ENCODE measurements at places on chromosomes 16 and 17.
A peak's percentile ranks its signal among the peaks of the same experiment; 100 is the strongest.

DNA sequence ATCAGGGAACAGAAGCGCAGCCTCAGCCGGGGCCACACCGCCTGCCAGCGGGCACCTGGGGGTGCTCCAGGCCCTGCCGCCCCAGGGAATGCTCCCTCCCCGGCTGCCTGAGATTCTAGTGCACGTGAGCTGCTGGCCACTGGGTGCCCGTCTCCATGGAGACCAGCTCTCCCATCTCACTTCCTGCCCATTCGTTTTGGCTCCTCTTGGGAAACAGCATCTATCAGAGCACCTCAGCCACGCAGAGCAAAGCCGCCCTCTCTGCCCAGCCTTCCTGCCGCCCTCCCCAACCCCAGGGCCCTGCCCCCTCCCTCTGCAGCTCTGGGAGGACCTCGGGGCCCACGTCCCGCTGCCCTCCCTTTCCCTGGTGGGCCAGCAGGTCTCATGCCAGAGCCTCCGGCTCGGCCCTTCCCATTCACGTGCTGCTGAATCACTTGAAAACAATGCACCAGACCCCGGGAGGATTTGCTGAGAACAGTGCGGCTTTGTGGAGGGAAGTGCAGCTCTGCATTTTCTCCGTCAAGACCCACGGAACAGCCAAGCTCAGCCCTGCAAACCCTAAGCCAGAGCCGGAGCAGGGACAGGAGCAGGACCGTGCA, 19.4 kb downstream of the CEP295NL start:
- no peaks in the 10 kb centered on the region for H3K27me3 ChIP-seq
- no peak for DNase-seq
- H3K36me3 ChIP-seq = no peaks in the 10 kb centered on the region
- H3K27ac ChIP-seq = no peak overlapping the region
- H3K4me3 ChIP-seq = no peak overlapping the region
- H3K4me1 ChIP-seq = peaks cover 21% of the 10 kb centered on the region

DNA sequence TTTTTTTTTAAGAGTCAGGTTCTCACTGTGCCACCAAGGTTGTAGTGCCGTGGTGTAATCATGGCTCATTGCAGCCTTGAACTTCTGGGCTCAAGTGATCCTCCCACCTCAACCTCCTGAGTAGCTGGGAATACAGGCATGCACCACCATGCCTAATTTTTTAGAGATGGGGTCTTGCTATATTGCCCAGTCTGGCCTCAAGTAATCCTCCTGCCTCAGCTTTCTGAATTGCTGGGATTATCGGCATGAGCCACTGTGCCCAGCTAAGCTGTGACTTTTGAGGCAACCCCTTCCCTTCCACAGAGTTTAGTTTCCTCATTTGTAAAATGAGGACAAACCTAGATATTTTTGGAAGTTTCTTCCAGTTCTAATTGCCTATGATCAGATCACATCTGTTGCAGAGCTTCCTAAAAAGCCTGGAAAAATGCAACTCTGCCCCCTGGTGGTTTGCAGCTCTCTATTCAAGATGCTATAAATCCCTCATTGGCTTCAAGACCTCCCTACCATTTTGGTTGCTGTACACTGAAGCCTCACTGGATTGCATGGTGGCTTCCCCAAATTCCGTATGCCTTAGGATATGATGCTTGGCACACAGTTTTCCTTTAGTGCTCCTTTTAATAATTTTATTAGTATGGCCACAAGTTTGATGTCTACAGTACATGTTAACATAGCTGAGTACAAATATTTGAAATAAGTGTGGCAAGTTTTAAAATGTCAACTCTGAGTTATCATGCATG, 19.3 kb downstream of the GDE1 start:
- no peak overlapping the region for H3K27ac ChIP-seq
- no peak overlapping the region for H3K4me3 ChIP-seq
- H3K27me3 ChIP-seq = no peaks in the 10 kb centered on the region
- H3K4me1 ChIP-seq = no peaks in the 10 kb centered on the region
- peak; percentile 83 for DNase-seq
- H3K36me3 ChIP-seq = peaks cover 19% of the 10 kb centered on the region

GRCh38 chr17:43950554-43950953, 3.2 kb downstream of the PYY start:
- H3K36me3 ChIP-seq = no peaks in the 10 kb centered on the region
- peaks cover 2% of the 10 kb centered on the region for H3K4me1 ChIP-seq
- H3K27me3 ChIP-seq = peaks cover 35% of the 10 kb centered on the region
- H3K27ac ChIP-seq = no peak overlapping the region
- no peak overlapping the region for H3K4me3 ChIP-seq

GRCh38 chr17:58279016-58279711, 1.6 kb downstream of the MPO start:
- H3K27ac ChIP-seq = no peak overlapping the region
- H3K27me3 ChIP-seq = peaks cover 22% of the 10 kb centered on the region
- H3K4me3 ChIP-seq = no peak overlapping the region
- H3K4me1 ChIP-seq = peaks cover 4% of the 10 kb centered on the region

GRCh38 chr16:6684076-6684673, 648.5 kb upstream of the RBFOX1 start:
- H3K36me3 ChIP-seq = no peaks in the 10 kb centered on the region
- peak; percentile 40 for DNase-seq
- no peak overlapping the region for H3K27ac ChIP-seq
- no peaks in the 10 kb centered on the region for H3K4me1 ChIP-seq

DNA sequence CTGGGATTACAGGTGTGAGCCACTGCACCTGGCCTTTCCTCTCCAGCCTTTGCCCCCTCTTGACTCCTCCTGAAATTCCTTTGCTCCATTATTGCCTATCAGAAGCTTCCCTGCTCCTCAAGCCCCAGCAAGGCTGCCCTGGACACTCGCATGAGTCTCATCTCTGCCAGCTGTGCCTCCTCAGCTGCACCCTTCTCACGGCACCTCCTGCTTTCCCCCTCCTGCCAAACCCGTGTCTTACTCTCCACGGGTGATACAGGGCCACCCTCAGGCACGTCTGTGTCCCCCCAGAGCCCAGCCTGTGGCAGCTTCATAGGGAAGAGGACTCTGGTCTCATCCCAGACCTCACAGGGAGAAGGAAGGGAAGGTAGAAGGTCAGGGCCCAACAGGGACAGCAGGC, 15.4 kb downstream of the G6PC3 start:
- no peak overlapping the region for H3K27ac ChIP-seq
- H3K4me1 ChIP-seq = peaks cover 16% of the 10 kb centered on the region
- H3K4me3 ChIP-seq = no peak overlapping the region
- no peak for DNase-seq
- H3K36me3 ChIP-seq = peaks cover 4% of the 10 kb centered on the region

DNA sequence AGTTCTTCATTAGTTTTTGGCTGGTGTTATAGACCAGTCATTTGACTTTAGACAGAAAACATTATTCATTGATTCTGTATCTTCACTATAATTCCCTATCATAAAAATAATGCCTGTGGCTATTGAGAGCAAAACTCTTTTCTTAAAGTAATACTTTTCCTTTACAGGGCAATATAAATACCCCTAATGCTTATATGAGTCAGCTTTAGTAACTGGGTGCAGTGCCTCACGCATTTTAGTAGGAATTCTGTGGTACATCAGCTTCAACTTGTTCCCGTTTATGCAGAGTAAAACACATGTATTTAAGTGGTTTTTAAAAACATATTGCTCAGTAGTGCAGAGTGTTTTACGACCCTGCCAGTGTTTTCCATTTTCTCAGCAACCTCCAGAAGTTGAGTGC, 68.1 kb downstream of the SEC14L1 start:
- no peak overlapping the region for H3K4me3 ChIP-seq
- no peaks in the 10 kb centered on the region for H3K27me3 ChIP-seq
- no peak overlapping the region for H3K27ac ChIP-seq
- no peak for DNase-seq

- H3K4me1 ChIP-seq = no peaks in the 10 kb centered on the region
- no peak overlapping the region for H3K27ac ChIP-seq
- DNase-seq = no peak
- no peak overlapping the region for H3K4me3 ChIP-seq
- H3K27me3 ChIP-seq = no peaks in the 10 kb centered on the region
Observed at GRCh38 chr16:73288520-73288919, 240.6 kb upstream of the ZFHX3 start.

- peaks cover 9% of the 10 kb centered on the region for H3K27me3 ChIP-seq
- H3K27ac ChIP-seq = no peak overlapping the region
- H3K4me3 ChIP-seq = no peak overlapping the region
- peaks cover 6% of the 10 kb centered on the region for H3K4me1 ChIP-seq
- no peaks in the 10 kb centered on the region for H3K36me3 ChIP-seq
- no peak for DNase-seq
Observed at GRCh38 chr16:47033176-47033575, 59.7 kb upstream of the DNAJA2 start.

- peaks cover 1% of the 10 kb centered on the region for H3K4me1 ChIP-seq
- no peaks in the 10 kb centered on the region for H3K27me3 ChIP-seq
- no peak overlapping the region for H3K4me3 ChIP-seq
- DNase-seq = no peak
- H3K27ac ChIP-seq = no peak overlapping the region
- peaks cover 10% of the 10 kb centered on the region for H3K36me3 ChIP-seq
Observed at GRCh38 chr17:81542431-81543338, 9.5 kb downstream of the FAAP100 start.

DNA sequence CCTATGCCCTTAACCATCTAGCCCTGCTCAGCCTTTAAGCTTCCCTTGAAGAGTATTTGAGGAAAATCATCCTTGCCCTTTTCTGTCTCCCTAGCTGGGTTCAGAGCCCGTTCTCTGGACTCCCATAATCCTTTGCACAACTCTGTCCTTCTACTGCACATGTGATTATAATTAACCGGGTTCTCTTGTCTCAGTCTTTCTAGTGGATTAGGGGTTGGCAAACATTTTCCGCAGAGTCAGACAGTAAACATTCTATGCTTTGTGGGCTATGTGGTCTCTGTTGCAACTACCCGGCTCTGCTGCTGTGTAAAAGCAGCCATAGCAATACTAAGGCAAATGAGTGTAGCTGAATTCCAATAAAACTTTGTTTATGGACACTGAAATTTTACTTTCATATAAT, 80.0 kb downstream of the CDRT15 start:
- H3K36me3 ChIP-seq = peaks cover 24% of the 10 kb centered on the region
- no peak overlapping the region for H3K27ac ChIP-seq
- H3K4me1 ChIP-seq = peaks cover 13% of the 10 kb centered on the region
- no peak overlapping the region for H3K4me3 ChIP-seq
- H3K27me3 ChIP-seq = no peaks in the 10 kb centered on the region

GRCh38 chr17:64244165-64244564, 18.9 kb downstream of the TEX2 start:
- no peaks in the 10 kb centered on the region for H3K36me3 ChIP-seq
- H3K4me3 ChIP-seq = no peak overlapping the region
- peaks cover 18% of the 10 kb centered on the region for H3K4me1 ChIP-seq
- no peak for DNase-seq

DNA sequence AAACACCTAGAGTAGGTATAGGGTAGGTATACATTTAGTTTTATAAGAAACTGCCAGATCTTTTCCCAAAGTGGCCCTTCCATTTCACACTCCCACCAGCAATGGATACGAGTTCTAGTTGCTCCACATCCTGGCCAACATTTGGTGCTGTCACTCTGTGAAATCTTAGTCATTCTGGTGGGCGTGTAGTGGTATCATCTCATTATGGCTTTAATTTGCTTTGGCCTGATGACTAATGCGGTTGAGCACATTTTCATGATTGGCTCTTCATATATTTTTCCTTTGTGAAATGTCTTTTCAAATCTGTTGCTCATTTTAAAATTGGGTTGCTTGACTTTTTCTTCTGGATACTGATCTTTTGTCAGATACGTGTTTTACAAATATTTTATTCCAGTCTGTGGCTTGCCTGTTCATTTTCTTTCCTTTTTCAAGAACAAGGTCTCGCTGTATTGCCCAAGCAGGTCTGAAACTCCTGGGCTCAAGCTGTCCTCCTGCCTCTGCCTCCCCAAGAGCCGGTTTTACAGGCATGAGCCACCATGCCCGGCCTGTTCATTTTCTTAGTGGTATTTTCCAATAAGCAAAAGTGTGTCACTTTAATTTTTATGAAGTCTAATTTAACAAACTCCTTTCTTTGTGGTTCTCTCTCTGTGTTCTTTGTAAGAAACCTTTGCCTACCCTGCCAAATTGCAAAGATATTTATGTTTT, 192.4 kb downstream of the SEC14L1 start:
- no peak overlapping the region for H3K4me3 ChIP-seq
- H3K27ac ChIP-seq = peak overlapping the region; percentile 27
- H3K27me3 ChIP-seq = no peaks in the 10 kb centered on the region
- H3K36me3 ChIP-seq = no peaks in the 10 kb centered on the region

DNA sequence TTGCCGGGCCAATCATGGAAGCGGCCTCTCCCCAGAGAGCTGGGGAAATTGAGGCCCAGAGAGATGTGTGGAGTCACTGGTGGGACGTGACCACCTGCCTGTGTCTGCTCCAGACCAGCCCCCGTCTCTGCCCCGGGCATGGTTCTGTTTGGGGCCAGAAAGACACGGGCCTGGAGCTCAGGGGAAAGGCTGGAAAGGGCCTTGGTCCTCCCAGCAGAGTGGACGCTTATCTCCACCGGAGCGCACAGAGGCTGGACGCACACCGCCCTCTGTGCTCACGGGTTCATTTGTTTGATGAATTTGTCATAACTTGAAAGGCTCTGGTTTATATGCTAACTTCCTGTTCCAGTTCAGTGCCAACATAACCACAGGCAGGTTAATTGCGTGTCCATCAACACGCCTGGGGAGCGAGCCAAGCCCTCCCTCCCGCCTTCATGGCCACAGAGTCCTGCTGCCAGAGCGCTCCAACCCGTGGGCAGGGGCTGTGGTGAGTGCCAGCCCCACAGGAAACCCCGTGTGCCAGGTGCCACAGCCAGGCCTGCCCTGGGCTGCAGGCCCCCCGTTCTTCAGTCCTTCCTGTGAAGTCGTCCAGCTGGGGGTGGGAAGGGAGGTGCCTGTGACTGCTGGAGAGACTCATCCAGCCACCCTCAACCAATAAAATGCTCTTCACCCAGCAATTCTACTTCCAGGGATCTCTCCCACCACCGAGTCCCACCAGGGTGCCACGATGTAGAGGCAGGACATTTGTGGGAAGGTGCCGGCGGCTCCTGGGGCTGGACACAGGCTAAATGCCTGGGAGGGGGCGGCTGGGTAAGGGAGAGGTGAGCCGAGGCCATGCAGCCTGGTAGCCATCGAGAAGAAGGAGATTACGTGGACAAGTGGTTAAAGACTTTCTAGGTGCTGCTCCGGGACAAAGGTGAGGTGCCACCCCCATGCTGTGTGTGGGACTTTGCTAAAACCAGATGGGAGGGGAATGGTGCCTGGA, 29.4 kb upstream of the BAHCC1 start:
- H3K27me3 ChIP-seq = peaks cover 32% of the 10 kb centered on the region
- H3K27ac ChIP-seq = no peak overlapping the region
- no peaks in the 10 kb centered on the region for H3K36me3 ChIP-seq

DNA sequence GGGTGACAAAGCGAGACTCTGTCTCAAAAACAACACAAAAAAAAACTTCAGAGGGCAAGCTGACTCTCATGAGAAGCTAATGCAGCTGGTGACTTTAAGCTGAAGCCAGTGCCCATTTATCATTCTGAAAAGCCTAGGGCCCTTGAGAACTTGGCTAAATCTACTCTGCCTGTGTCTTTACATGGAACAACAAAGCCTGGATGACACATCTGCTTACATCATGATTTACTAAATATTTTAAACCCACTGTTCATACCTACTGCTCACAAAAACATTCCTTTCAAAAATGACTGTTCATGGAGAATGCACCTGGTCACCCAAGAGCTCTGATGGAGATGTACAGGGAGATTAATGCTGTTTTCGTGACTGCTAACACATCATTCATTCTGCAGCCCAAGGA, 6.1 kb upstream of the ALOX12 start:
- H3K4me3 ChIP-seq = no peak overlapping the region
- no peak for DNase-seq
- H3K27ac ChIP-seq = no peak overlapping the region
- no peaks in the 10 kb centered on the region for H3K36me3 ChIP-seq
- no peaks in the 10 kb centered on the region for H3K27me3 ChIP-seq
- H3K4me1 ChIP-seq = no peaks in the 10 kb centered on the region

Data from activated naive CD4-positive, alpha-beta T cell treated with anti-CD3 and anti-CD28 coated beads for 36 hours (primary cell).